ENCODE measurements at places on chromosomes 16 and 17.

DNA sequence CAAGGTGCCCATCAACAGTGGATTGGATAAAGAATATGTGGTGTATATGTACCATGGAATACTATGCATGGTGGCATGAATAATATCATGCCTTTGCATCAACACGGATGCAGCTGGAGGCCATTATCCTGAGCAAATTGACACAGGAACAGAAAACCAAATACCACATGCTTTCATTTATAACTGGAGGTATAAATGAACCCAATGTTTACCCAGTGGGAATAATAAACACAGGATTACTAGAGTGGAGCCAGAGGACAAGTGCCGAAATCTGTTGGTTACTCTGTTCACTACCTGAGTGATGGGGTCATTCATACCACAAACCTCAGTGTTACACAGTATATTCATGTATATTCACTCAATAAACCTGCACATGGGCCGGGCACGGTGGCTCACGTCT lies 125.2 kb downstream of the CDH11 start:
- DNase-seq, result no peak

DNA sequence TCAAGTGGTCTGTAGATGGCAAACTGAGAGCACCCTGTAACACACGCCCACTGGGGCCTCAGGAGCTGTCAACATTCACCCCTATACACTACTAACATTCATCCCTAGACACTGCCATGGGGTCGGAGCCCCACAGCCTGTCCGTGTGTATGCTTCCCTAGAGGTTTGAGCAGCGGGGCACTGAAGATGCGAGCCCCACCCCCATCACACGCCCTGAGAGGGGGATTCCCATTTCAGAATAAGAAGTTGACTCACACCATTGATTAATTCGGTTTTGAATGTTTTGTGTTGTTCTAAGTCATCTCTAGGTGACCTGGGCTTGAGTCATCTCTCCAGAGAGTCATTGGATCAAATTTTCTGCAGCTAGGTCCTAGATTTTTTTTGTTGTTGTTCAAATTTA lies 37.3 kb upstream of the MMD start:
- no peak for DNase-seq

GRCh38 chr17:48244814-48245213 lies 137.2 kb downstream of the SNX11 start:
- no peak for DNase-seq

GRCh38 chr16:4700997-4701743 lies 7.8 kb downstream of the NUDT16L1 start:
- DNase-seq, result no peak

DNA sequence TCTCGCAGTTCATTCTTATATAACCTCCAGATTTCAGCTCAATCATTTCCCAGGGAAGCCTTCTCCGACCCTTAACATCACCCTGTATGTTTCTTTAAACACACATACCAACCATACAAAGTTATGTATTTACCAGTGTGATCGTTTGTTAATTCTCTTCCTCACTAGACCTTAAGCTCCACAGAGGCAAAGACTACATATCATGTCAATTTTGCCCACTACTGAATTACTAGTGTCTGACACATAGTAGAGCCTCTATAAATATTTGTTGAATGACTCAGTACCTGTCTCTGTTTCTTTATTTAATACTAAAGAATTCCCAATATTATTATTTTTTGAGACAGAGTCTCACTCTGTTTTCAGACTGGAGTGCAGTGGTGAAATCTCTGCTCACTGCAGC lies 137.2 kb downstream of the SHISA9 start:
- DNase-seq, result no peak

GRCh38 chr16:67264866-67265265 lies 14.5 kb upstream of the PLEKHG4 start:
- no peak for DNase-seq

DNA sequence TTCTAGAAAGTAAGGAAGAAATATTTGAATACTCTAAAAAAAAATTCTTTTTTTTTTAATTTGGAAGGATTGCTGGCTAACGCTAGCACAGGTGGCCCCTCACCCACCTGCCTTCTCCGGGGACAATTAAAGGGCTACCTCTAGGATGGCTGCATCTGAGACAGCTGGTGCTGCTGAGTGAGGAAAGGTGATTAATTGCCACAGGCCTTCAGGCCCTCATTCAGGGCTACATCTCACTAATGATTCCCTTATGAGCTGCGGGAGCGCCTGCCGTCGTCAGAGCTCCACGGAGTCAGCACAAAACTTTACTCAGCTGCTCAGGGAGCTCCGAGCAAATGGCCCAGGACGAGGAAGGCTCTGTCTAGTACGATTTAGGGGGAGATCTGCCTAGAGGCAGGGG lies 27.0 kb upstream of the AKTIP start:
- DNase-seq, result no peak

GRCh38 chr17:68396226-68397107 lies 60.8 kb downstream of the WIPI1 start:
- no peak for DNase-seq

GRCh38 chr16:51391798-51392511 lies 240.9 kb upstream of the SALL1 start:
- peak; percentile 44 for DNase-seq

- DNase-seq, result no peak
Measured at GRCh38 chr17:14373614-14374259, 72.9 kb downstream of the HS3ST3B1 start.

GRCh38 chr17:83180264-83180995 lies 101.0 kb downstream of the METRNL start:
- DNase-seq, result no peak

GRCh38 chr16:12095275-12096156 lies 119.0 kb downstream of the SNX29 start:
- peak; percentile 79 for DNase-seq

DNA sequence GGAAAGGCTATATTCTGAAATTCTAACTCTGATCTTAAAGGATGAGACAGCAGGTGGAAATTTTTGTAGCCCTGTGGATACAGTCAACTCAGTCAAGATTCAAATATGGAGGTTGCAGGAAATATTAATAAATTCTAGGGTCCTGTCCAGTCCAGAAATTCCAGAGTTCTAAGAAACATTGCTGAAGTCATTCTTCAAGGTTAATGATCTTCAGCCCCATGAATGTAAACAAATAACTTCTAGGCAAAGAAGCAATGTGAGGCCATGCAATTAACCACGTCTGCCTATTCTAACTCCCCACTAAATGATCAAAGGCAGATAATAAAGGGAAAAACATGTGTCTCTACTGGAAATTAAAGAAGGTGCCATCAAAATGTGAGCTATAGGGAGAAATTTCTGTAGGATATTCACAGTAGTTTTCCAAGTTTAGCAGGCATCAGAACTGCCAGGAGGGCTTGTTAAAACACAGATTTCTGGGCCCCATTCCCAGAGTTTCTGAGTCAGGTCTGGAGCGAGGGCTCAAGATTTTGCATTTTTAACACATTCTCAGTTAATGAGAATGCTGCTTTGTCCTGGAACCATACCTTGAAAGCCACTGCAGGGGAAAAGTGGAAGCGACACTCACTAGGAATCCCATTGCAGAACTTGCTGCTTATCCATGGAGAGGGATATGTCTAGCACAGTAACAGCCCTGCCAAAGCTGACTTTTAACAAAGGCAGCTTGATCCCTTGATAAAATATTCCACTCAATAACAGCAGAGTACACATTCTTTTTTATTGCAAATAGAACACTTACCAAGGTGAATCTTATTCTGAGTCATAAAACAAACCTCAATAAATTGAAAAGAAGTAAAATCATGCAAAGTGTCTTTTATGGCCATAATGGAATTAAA lies 61.8 kb downstream of the DNAH3 start:
- DNase-seq, result no peak

DNA sequence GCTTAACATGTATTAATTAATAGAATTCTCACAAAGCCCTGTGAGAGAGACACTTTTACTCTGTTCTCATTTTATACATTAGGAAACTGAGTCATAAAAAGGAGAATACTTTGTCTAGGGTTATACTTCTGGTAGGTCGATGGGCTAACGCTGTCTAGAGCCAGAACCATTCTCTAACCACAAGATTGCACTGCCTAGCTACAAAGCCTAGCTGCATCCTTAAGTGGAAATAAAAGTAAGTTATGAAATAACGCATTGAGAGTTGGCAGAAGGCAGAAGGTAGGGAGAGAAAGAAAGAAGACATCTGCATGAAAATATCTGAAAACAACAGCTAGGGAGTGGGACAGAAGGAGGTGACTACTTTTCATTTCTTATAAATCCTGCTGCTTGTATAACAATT lies 33.2 kb downstream of the IRX6 start:
- no peak for DNase-seq
